ENCODE measurements at places on chromosomes 4 and X. TPM values are rescaled to one million over a fixed set of nuclear protein-coding genes. Genes with fewer than 3 reads are reported as not detected.

Gene KLHL4
- not detected for total RNA-seq

Gene EMCN
- not detected for total RNA-seq

Gene PLK4
- total RNA-seq: 1.1 TPM

Gene DGAT2L6
- not detected for total RNA-seq

Gene REELD1
- total RNA-seq: 0.58 TPM

Gene AADAT
- total RNA-seq: not detected

Gene KDR
- not detected for total RNA-seq

Gene IL1RAPL2
- not detected for total RNA-seq

Gene EMD
- 84.3 TPM for total RNA-seq

Gene VCX3A
- not detected for total RNA-seq

Gene PDHA2
- not detected for total RNA-seq

Gene GC
- not detected for total RNA-seq

Gene NSUN7
- total RNA-seq: not detected

Gene TCEAL7
- total RNA-seq: not detected

Gene PCDH10
- not detected for total RNA-seq

Gene MAGEE1
- total RNA-seq: 10.5 TPM

Gene NPY2R
- total RNA-seq: not detected

Gene GUF1
- total RNA-seq: 20.5 TPM

Gene WNK3
- 0.64 TPM for total RNA-seq

Gene NDUFA1
- total RNA-seq: 59.7 TPM
